A172 (cell line): ENCODE measurements at places on chromosomes 1 and 21. TPM values are rescaled to one million over a fixed set of nuclear protein-coding genes. Genes with fewer than 3 reads are reported as not detected.
A peak's percentile ranks its signal among the peaks of the same experiment; 100 is the strongest.

- DNase-seq: no peak
Observed at GRCh38 chr1:114756009-114756892, 1.5 kb downstream of the CSDE1 start.

DNA sequence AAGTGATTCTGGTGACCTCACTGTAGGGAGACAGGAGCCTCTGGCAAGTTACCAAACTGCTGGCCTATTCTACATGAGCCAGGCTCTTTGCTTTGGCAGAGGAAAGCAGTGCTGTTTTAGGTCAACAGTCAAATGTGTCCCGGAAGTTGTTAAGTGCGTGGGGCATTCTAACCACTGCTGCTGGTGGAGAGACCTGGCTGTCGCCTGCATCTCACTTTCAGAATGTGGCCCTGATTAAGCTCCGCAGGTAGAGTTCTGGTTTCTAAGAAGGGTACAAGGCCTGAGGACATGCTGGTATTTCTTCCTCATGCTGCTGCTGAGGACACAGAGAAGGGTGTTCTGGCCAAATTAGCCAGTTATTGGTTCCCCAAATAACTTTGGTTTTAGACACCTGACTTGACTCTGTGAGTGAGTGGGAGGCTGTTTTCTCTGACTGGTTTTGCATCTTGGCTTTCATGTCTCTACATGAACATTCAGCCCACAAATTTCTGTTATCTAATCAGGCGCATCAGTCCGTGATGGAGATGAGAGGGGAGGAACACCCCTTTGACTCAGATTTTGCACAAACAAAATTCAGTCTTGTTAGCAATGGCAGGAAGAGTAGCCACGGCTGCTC is 120.8 kb downstream of the LMO4 start:
- no peak for DNase-seq

GRCh38 chr1:234696148-234696576 is 86.2 kb upstream of the IRF2BP2 start:
- DNase-seq: no peak

DNA sequence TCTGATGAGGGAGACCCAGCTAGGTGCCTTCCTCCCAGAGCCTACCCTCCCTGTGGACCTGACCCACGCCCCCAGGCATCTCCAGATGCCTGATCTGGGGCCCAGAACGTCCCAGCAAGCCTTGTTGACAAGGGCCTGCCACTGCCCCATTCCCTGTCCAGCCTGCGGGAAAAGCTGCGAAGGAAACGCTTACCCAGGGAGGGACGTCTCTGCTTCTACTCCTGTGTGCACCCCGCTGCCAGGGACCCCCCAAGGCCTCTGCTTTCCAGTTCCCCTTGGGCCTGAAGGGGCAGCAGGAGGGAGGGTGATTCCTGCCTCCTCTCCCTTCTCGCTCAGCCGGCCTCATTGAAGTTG is 11.6 kb upstream of the CLSTN1 start:
- DNase-seq: no peak

DNA sequence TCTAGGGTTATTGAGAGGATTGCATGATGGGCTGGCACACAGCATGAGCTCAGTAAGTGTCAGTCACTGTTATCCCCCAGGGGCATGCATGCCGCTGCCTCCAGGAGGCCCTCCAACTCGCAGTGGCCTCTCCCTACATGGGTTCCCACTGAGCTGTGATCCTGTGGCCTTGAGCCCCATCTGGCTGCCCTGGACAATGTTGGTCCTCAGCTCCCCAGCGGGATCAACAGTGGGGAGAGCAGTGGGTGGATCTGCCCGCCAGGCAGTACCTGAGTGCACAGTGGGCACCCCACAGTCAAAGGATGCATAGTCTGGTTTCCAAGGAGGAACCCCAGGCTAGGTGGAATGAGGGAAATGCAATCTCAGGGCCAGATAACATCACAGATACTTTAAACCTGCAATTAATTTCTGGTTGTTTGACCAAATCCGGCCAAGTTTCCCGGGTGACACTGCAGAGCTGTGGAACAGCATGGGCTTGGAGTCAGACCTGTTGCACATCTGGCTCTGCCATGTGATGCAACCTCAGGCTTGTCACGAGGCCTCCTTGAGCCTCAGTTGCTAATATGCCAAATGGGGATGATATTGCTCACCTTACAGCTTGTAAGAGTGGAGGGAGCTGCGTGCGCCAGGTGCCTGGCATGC is 9.3 kb downstream of the PADI3 start:
- no peak for DNase-seq

DNA sequence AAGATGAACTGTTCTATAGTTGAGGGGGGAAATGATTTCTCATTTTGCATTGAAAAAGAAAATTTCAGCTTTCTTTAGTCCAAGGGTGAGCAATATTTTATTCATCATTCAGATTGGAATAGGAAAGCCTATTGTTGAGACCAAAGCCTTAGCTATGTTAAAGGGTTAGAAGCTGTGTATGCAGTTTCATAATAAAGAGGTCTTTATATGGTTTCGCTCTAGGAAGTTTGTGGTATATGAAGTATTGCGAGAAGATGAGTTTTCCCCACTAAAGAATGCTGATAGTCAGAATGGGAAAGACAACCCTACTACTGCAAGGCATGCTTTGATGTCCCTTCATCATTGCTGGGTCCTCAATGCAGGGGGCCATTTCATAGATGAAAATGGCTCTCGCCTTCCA is 28.6 kb downstream of the UAP1 start:
- DNase-seq: no peak

DNA sequence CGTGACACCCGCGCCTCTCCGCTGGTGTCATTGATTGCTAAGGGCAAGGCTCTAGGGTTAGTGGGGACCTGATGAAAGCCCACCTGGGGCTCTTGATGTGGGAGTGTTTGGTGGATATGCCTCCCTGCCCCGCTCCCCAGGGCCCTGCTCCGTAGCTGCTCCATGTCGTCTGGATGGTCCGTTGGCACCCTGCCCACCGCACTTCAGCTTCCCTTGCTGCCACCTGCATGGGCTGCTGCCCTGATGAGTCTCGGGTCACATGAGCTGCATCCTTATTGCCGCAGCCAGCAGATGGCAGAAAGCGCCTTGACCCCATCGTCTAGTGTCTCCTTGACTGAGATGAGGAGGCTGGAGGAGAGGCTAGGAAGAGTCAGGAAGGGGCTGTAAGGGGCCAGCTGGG is 439.4 kb downstream of the CAMTA1 start:
- no peak for DNase-seq

GRCh38 chr1:22096036-22096435 is 43.5 kb downstream of the CDC42 start:
- peak; percentile 32 for DNase-seq

- DNase-seq: no peak
Observed at GRCh38 chr1:169779150-169779549, 15.6 kb downstream of the METTL18 start.

GRCh38 chr1:2612591-2613365 is 20.0 kb downstream of the MMEL1 start:
- no peak for DNase-seq

DNA sequence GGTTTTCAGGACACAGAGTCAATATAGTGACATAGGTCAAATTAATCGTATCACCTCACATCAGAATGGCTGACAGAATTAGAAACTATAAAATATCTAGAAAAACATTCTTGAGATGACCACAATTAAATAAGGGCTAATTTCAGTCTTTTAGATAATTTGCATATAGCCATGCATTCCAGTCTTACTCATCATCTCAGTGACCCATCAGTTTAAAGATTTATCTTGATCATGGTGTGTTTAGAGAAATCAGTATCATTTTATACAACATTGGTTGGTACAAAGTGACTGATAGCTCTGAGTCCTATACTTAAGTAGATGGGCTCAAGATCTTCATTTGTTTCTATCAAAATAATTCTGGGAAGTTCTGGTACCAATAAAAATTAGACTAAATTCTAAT is 262.3 kb upstream of the SNX7 start:
- DNase-seq: no peak

DNA sequence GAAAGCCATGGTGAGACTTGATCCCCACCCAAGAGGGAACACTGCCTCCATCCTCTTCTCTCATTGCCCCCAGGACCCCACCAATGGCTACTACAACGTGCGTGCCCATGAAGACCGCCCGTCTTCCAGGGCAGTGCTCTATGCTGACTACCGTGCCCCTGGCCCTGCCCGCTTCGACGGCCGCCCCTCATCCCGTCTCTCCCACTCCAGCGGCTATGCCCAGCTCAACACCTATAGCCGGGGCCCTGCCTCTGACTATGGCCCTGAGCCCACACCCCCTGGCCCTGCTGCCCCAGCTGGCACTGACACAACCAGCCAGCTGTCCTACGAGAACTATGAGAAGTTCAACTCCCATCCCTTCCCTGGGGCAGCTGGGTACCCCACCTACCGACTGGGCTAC is 86.1 kb upstream of the CD1D start:
- DNase-seq: no peak

DNA sequence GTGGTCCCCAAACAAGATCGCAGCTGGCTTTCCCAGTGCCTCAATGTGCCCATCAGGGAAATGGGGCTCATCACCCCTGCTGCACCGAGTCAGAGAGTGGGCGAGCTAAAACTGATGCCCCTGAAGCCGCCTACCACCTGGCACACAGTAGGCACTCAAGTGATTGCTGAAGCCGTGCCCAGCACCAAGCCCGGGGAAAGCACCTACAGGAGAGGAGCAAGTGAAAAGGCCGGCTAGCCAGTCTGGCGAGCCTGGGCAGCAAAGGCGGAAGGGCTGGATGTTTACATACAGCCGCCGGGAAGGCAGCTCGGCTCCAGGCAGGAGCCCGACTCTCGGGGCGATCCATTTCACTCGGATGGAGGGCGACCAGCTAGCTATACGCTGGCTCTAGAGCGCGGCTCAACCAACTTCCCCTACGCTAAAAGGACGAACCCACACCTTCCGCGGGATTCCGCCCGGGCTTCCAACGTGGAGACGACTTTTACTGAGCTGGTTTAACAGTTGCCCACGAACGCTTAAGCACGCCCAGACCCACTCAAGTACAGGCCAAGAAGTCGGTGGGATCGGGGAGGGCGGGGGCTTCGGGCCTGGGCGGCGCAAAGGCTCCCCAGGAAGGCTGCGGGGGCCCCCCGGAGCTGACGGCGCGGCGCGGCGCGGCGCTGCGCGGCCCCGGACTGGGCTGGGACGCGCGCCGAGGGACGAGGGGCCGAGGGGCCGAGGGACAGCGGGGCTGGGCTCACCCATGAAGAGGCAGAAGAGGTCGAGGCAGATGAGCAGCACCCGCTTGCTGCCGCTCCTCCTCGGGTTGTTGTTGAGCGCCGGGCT is 1.0 kb downstream of the PLPP3 start:
- DNase-seq: peak; percentile 15

GRCh38 chr1:88204111-88204510 is 480.0 kb upstream of the PKN2 start:
- DNase-seq: no peak

DNA sequence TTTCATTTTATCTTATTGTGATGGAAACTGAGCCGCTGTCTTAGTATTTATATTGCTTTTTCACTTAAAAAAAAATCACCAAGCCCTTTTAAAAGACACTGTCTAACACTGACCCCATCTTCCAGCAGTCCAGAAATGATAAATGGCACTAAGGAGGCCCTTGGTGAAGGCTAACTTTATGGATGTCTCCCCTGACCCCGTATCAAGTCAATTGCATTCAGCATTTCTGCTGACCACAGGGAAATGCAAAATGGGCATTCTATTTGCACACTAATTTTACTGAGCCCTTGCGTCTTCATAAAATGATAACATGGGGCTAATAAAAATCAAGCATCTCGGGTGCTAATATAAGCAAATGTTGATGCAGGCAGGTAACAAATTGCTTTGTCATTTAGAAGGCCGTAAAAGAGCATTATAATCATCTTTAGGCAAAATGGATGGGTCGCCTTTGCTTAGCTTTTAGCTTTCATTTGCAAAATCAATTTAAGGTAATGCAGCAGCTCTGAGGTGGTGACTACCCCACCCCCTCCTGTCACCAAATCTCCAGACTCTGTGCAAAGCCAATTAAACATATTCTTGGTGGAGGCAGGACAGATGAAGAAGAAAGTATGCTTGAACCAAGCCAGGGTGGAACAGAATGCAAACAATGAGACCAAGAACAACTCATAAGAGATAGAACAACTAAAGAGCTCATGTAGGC is 110.8 kb downstream of the BEND5 start:
- DNase-seq: no peak

- no peak for DNase-seq
Observed at GRCh38 chr1:47797575-47797974, 199.6 kb downstream of the TRABD2B start.

DNA sequence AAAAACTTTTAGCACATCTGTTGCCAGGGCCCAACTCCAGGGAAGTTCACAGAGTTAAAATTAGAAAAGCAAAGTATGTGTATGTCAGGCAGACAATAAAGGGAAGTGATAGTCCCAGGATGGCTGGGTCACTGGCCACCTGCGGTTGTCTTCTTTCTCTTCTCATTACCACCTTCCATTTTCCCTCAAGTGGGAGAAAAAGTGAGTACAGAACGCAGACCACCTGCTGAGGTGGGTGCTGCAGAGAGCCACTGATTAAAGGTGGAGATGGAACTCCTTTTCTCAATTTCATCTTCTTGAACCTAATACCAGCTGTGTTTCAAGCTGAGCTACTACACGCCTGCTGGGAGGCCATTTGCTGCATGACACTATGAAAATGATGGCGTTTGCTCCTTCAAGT is 88.8 kb upstream of the PDE4B start:
- DNase-seq: no peak

GRCh38 chr1:182588500-182589396 is at the start of gene RNASEL:
RNASEL (minus strand) TSS chr1:182589256; CDS start chr1:182586806, 2,450 bp downstream.
- peak; percentile 79 for DNase-seq

DNA sequence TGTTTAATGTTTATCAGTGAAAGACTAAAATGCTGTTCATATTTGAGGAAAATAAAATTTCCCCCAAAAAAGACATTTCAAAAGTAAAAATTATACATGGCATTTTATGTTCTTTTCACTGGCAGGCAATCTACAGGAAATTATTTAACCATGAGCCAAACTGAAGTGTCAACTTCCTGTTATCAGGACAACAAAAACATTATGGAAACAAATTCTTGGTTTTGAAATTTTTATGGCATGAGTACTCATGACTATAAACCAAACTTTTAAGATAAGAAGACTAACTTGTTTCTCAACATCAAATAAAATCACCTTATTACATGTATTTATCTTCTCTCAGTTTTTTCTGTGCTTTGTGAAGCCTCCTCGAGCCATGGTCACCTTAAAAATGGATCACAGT is 698.6 kb downstream of the LTN1 start:
- DNase-seq: peak; percentile 65

GRCh38 chr21:35664683-35665082 is 395.6 kb downstream of the SETD4 start:
- DNase-seq: peak; percentile 88

- no peak for DNase-seq
Observed at GRCh38 chr1:224317383-224318045, 12.5 kb downstream of the NVL start.

RNPC3 gene
- total RNA-seq: 3.7 and 4.3 TPM in 2 replicates

TBX19 gene
- total RNA-seq: 0.50 and 0.53 TPM in 2 replicates

SPRR1B gene
- total RNA-seq: not detected in 2 replicates

DIO1 gene
- total RNA-seq: not detected in 2 replicates

GBP4 gene
- 0.02 and 0.12 TPM in 2 replicates for total RNA-seq
